Fibroblast of lung (primary cell): ENCODE measurements at places on chromosomes 2 and 18. TPM values are rescaled to one million over a fixed set of nuclear protein-coding genes. Genes with fewer than 3 reads are reported as not detected.

SLC30A3 gene
- total RNA-seq: under 0.01 TPM in 1 of 2 replicates, not detected in the other

OSBPL1A gene
- total RNA-seq: 47.3 and 73.3 TPM in 2 replicates

FAM117B gene
- 1.8 and 2.8 TPM in 2 replicates for total RNA-seq

UGT1A5 gene
- not detected in 2 replicates for total RNA-seq

SCN7A gene
- 7.8 and 23.6 TPM in 2 replicates for total RNA-seq

SERPINB4 gene
- total RNA-seq: not detected in 2 replicates

ADD2 gene
- total RNA-seq: 2.5 and 2.6 TPM in 2 replicates

ABCB11 gene
- total RNA-seq: not detected in 2 replicates

GNAL gene
- 0.50 and 0.77 TPM in 2 replicates for total RNA-seq

BAZ2B gene
- total RNA-seq: 47.0 and 61.8 TPM in 2 replicates

CLEC4F gene
- not detected in 2 replicates for total RNA-seq

PSME4 gene
- 18.7 and 26.8 TPM in 2 replicates for total RNA-seq

CD8B gene
- not detected in 2 replicates for total RNA-seq

COMMD1 gene
- 36.0 and 38.6 TPM in 2 replicates for total RNA-seq

KDSR gene
- 42.6 and 43.3 TPM in 2 replicates for total RNA-seq

ABHD1 gene
- total RNA-seq: 0.17 and 0.26 TPM in 2 replicates

CDH2 gene
- total RNA-seq: 2.0 and 8.7 TPM in 2 replicates

MOCOS gene
- total RNA-seq: 9.0 and 13.9 TPM in 2 replicates

IL1B gene
- total RNA-seq: 0.26 TPM in 1 of 2 replicates, not detected in the other

CNTNAP5 gene
- not detected in 2 replicates for total RNA-seq

OSBPL6 gene
- 2.1 and 5.3 TPM in 2 replicates for total RNA-seq

GALNT13 gene
- total RNA-seq: 0.17 and 0.26 TPM in 2 replicates

SERPINB13 gene
- total RNA-seq: not detected in 2 replicates

UGT1A6 gene
- not detected in 2 replicates for total RNA-seq

TTC39C gene
- 32.0 and 32.6 TPM in 2 replicates for total RNA-seq

SERPINB2 gene
- 3.9 and 12.1 TPM in 2 replicates for total RNA-seq

WDR54 gene
- total RNA-seq: 23.9 and 27.1 TPM in 2 replicates

SALL3 gene
- total RNA-seq: not detected in 2 replicates

ETAA1 gene
- total RNA-seq: 19.2 and 19.3 TPM in 2 replicates

MOGAT1 gene
- not detected in 2 replicates for total RNA-seq

DOK6 gene
- total RNA-seq: 4.0 and 6.7 TPM in 2 replicates

CUL3 gene
- total RNA-seq: 63.4 and 69.7 TPM in 2 replicates

DLGAP1 gene
- total RNA-seq: 0.17 and 0.51 TPM in 2 replicates

SAG gene
- total RNA-seq: not detected in 2 replicates

MC2R gene
- not detected in 2 replicates for total RNA-seq

SLC8A1 gene
- total RNA-seq: 74.0 and 109 TPM in 2 replicates

PDE1A gene
- total RNA-seq: 6.7 and 7.1 TPM in 2 replicates

CCDC141 gene
- total RNA-seq: under 0.01 and 0.17 TPM in 2 replicates
